ENCODE measurements at places on chromosomes 6 and 20.
A peak's percentile ranks its signal among the peaks of the same experiment; 100 is the strongest.

- DNase-seq: no peak
Measured at GRCh38 chr6:25692472-25692871, 40.5 kb downstream of the SCGN start.

DNA sequence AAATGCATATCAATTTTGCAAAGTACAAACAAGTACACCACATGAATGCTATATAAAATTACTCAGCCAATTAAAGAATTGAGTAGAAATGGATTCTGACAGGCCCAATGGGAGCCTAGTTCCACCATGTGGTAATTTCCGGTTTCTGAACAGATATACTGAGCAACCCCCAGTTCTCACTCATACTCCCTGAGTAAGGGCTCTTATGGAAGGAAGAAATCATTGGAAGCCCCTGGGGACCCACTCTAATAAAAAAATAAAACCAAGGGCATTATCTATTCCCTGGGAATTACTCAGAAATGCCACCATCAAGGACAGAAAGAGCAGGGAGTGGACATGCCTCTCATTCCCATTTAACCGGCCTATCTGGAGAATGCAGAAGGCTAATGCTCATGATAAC is 34.6 kb downstream of the STX7 start:
- no peak for DNase-seq

DNA sequence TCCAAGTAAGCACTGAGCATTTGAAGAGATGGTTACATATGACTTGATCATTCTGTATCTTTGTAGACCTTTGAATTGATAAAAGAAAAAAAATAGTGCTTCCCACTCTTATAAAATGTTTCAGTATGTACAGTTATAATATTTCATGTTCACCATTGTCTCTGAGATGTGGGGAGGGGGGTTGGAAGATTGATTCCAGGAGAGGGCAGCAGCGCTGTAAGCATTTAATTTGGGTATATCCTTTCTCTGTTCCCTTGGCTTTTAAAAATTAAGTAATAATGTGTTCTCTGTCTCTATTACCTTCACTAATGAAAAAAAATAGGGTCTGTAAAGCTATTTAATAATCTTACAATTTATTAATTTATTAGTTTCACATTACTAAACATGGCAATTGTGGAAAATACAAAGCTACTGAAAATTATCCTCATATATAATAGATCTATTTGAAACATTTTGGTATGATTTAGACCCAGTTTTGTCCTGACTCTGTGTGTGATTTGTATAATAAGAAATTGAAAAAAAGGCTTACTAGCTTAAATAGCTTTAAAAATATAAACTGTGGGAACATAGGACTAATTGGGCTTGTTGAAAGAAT is 341.2 kb downstream of the CDKAL1 start:
- no peak for DNase-seq

DNA sequence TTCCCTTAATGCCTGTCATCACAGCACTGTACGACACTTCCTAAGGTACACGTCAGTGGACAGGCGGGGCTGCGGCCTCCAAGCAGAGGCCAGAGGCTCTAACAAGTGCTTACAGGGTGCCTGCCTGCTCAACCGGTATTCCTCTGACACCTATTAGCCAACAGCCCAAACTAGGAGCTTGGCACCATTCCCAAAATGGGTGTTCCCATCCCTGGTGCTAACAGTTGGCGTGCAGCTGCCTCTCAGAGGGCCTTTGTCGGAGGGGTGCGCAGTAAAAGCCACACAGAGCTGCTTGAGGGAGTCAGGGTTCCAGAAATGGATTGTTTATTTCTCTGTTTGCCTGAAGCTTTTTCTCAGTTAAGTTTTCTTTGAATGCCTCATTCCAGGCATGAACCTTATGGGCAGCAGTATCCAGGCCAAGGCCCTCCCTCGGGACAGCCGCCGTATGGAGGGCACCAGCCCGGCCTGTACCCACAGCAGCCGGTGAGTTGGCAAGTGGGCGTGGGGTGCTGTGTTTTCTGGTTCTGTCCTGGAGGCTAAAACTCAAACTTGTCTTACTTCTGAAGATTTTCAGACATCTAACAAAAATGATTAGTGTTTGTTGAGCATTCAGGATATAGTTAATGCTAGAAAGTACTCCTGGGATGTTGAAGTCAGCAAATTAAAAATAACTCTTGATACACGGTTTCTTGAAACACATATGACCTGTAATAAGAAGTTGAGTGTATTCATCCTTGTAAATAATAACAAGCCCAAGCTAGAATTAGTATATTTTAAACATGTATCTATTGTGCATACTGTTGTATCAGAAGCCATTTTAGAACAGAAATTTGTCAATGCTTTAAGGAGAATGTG is 124.7 kb downstream of the TMEM242 start:
- peak; percentile 59 for DNase-seq

GRCh38 chr6:30207619-30208295 is 5.4 kb downstream of the TRIM26 start:
- DNase-seq: no peak

- DNase-seq: no peak
Measured at GRCh38 chr6:27130668-27131428, 116.7 kb upstream of the PRSS16 start.

- DNase-seq: no peak
Measured at GRCh38 chr6:42790549-42791181, 8.8 kb downstream of the BICRAL start.

DNA sequence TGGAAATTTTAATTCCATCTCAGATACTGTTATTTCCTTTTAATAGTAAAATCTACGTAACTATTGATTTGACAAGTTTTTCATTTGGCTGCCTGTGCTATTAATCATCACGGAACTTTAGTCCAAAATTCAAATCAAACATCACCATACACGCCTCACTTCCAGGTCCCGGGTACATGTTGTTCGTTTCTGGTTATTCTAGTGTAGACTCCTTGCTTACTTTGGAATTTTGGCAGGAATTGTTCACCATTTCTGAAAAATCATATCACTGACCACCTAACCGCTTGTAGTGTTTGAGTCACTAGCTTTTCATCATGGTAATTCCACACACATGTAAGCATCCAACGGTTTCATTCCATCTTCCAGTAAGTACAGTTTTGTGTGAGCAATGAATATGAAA is 98.0 kb upstream of the NHSL1 start:
- DNase-seq: no peak

- DNase-seq: no peak
Measured at GRCh38 chr6:75081047-75081446, 124.8 kb downstream of the COL12A1 start.

DNA sequence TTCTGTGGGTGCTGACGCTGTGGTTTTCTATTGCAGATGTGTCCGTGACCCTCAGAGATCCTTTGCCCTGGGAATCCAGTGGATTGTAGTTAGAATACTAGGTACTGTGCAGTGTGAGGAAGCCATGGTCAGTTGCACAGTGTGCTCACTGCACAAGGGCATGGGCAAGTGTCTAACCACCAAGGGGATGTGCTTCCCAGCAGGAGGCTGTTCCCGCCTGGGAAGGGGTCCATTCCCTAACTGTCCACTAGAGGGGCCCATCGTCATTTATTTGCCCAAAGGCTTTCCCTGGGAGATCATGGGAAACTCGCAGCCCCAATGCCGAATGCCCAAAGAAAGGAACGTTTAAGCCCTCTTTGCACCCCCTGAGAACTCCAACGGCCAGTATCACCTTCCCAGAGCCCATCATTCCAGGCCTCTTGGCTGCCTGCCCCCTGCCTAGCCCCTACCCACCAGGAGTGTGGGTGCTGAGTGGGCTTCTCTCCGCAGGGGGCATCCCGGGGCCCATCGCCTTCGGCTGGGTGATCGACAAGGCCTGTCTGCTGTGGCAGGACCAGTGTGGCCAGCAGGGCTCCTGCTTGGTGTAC is 26.2 kb downstream of the SLCO4A1 start:
- no peak for DNase-seq

DNA sequence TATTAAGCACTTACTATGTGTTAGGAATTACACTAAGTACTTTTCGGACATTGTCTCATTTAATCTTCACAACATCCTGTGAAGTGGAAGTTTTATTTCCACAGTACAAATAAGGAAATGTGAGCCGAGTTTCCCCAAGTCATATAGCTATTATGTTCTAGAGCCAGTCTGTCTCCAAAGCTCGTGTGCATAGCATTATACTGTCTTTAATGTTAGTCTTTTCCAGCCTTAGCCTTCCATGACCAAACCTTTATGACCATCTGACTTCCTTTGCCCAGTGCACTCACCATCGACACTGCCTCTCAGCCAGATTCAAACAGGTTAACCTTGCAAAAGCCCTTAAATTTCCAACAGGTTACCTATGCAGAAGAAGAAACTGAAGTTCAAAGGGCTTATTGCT is 55.7 kb downstream of the PKIB start:
- DNase-seq: no peak

DNA sequence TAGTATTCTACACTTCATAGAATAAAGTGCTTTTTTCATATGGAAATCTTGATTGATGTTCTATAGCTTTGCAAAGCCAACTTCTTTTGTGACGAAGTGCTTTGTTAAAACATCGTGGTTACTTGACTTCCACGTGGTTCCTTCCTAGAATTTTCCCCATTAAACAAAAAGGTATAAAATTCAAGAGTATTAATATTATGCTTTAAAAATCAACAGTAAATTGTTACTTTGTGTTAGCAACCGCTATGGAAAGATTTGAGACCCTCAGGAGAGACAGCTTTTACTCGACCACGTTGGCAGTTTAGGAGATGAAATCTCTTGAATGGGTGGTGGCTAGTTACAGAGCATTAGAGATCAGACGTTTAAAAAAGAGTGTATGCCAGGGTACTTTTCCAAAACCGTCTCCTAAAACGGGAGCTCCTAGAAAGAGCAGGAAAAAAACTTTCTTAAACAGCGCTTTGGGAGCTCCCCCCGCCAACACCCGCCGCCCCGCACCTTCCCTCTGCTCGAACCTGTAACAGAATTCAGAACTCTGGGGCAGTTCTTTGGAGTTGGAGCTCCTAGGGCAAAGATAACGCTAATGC is 920 bp downstream of the GJA1 start:
- DNase-seq: no peak

DNA sequence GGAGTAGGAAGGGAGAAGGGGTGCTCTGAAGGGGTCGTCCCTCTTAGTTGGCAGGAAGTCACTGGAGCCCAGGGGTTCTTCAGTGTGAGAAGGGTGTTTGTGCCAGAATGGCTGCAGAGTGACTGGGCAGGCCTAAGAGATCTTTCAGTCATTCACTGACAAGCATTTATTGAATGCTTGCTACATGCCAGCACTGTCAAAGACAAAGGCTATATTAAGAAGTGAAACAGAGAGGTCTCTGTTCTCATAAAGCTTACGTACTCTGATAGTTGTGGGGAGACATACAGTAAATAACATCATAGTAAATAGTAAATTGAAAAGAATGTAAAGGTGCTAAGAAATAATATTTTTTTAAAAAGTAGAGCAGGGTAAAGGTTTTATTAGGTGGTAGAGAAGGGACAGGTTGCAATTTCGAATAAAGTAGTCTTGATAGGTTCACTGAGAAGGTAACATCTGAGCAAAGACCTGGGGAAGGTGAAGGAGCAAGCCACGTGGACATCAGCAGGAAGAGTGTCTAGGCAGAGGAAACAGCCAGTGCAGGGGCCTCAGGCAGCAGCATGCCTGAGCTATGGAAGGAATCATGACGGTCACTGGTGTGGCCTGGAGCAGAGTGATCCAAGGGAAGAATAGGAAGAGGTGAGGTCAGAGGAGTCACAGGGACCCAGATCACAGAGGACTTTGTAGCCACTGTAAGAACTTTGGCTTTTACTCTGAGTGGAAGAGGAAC is 36.3 kb upstream of the RNF8 start:
- DNase-seq: no peak

- DNase-seq: no peak
Measured at GRCh38 chr6:124676033-124676432, 286.2 kb upstream of the RNF217 start.

- no peak for DNase-seq
Measured at GRCh38 chr20:64077541-64077875, 1.8 kb downstream of the RGS19 start.

- no peak for DNase-seq
Measured at GRCh38 chr6:152093711-152094110, 286.2 kb downstream of the ESR1 start.

DNA sequence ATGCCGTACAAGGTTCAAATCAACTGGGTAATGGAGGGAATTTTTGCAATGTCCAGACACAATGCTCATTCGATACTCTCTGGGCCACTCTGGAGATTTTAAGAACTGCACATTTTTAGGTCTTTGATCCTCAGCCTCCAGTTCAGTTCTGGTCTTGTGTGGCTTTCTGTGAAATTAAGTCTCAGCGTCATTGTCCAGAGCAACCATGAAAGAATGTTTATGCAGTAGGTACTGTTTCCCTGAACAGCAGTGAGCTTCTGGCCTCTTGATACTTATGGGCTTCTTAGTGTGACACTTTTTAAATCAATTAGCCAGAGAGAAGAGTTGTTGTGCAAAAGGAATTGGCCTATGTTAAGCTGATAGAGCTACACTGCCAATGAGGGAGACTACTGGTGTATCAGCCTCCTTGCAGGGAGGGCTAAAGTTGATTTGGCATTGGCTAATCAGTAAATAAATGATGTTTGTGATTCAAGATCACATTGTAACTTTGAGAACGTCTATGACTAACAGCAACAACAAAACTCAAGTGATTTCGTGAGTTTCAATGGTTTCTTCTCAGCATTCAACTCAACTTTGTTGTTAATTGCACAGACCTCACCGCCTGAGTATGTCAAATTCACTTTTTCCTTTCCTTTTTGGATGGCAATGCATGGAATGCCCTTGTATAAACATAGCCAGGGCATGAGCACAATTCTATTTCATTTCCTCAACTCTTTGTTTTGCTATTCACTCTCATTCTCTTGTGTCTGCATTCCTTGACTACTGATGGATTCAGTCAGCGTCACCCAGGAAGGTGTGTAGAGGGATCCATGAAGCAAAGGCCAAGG is 85.1 kb downstream of the GJA1 start:
- no peak for DNase-seq

GRCh38 chr6:53353624-53354023 is 4.9 kb upstream of the ELOVL5 start:
- DNase-seq: no peak

GRCh38 chr20:46797206-46797605 is 87.8 kb downstream of the SLC2A10 start:
- DNase-seq: no peak

DNA sequence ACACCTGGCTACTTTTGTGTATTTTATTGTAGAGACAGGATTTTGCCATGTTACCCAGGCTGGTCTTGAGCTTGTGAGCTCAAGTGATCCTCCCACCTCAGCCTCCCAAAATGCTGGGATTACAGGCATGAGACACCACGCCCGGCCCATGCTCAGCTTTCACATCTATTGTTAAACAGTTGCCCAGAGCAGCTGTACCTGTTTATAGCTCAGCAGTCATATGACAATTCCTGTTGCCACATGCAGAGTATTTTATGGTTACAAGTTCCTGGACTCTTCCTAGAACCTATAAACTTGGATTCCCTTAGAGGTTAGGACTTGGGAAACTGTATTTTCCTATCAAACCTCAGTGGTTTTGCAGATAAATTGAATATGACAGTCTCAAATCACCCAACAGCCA is 188.3 kb upstream of the KCNG1 start:
- DNase-seq: no peak

- DNase-seq: no peak
Measured at GRCh38 chr20:3652676-3653596, 10.3 kb downstream of the GFRA4 start.

GRCh38 chr6:21733311-21733710 is 139.8 kb downstream of the SOX4 start:
- no peak for DNase-seq

GRCh38 chr6:122472022-122472340 is 374 bp upstream of the SERINC1 start:
- DNase-seq: no peak

GRCh38 chr20:36231331-36231730 is 4.9 kb upstream of the AAR2 start:
- no peak for DNase-seq

- DNase-seq: no peak
Measured at GRCh38 chr20:5327356-5327755, 10.6 kb upstream of the PROKR2 start.

GRCh38 chr6:43900916-43901732 is 131.1 kb downstream of the VEGFA start:
- no peak for DNase-seq
